ENCODE measurements at places on chromosomes 16 and 17. TPM values are rescaled to one million over a fixed set of nuclear protein-coding genes. Genes with fewer than 3 reads are reported as not detected.
A peak's percentile ranks its signal among the peaks of the same experiment; 100 is the strongest.

Gene CIAO2B
- 254 TPM for total RNA-seq

Gene TBX21
- not detected for total RNA-seq

DNA sequence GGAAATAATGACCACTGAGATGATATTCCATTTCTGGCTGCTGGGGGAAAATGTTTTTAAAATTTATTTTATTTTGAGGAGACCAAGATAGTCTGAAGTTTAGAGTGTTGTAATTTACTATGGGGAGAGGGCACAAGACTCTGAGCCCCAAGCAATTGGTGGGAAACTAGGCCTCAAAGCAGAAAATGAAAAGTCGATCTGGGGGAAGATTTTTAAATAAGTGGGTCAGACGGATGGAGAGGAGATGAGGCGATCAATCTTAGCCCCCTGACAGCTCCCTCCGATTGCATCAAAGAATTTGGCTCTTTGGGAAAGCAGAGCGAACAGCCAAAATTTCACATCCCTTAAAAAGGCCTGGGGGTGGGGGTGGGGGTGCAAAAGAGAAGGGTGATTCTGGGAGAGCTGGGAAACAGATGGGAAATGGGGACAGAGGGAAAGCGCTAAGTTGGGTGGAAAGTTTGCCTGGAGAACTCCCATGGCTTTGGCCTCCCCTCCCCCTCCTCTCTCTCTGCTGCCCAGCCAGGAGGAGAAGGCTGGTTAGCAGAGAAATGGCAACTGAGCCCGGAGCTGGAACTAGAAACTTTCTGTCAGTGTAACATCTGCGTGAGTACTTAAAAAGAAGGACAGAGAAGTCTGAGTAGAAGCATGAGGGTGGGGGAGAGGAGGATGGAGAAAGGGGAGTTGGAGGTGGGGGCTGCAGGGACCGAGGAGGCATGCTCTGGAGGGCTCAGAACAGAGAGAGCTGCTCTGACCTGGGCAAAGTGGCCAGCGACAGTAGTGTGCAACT, 1.4 kb upstream of the HOXB2 start:
- peak; percentile 56 for DNase-seq

DNA sequence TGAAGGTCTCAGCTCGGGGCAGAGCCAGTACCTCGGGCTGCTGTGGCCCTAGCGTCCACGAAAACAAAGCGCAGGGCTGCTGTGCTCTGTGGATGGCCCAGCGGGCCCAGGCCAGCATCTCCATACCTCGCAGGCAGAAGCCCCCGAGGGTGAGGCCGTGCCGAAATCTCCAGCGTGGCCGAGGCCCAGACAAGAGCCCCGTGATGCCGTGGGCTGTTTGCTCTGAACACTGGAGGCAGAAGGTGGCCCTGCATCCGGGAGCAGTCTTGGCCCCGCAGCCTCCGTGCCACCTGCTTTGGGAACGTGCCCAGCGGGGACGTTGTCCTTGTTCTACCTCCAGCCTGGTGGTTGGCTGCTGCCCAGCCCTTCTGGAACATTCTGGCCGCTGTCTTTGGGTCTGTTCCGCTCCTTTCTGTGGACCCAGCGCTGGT, 121.4 kb downstream of the BANP start:
- no peak for DNase-seq

- DNase-seq = no peak
Observed at GRCh38 chr17:19303367-19303776, 59.2 kb downstream of the B9D1 start.

- no peak for DNase-seq
Observed at GRCh38 chr17:37737971-37738370, 6.9 kb downstream of the HNF1B start.

GRCh38 chr16:88793251-88793954, 8.4 kb upstream of the PIEZO1 start:
- DNase-seq = no peak

DNA sequence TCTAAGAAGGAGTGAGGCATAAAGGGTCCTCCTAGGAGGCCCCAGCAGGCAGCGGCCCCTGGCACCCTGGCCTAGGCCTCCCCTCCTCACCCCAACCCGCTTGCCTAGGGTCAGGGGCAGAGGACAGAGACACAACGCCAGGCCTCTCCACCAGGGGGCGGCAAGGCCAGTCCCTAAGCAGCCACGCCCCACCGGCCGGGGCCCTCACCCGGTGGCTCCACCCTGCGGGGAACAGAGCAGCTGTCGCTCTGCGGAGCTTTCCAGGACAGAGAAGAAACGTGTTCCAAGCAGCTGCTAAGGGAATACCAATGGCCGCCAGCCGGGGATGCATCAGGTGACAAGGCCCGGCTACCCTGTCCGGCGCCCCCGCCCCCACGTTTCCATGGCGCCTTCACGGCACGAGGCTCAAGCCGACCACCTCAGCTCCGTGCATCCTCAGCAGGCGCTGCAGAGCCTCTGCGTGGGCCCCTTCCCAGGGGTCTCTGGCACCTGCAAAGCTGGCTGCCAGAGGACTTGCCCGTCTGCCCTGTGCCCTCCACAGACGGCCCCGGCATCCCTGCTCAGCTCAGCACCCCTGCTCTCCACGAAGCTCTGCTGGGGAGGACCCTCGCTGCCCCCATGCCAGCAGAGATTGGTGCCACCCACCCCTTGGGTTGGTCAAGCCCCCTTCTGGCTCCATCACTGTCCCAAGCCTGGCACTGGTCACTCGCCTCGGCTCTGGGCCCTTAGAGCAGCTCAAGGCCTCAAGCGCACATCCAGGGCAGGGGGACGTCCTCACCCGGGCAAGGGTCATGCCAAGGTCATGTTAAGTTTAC, 5.6 kb downstream of the ZNF598 start:
- peak; percentile 67 for DNase-seq

DNA sequence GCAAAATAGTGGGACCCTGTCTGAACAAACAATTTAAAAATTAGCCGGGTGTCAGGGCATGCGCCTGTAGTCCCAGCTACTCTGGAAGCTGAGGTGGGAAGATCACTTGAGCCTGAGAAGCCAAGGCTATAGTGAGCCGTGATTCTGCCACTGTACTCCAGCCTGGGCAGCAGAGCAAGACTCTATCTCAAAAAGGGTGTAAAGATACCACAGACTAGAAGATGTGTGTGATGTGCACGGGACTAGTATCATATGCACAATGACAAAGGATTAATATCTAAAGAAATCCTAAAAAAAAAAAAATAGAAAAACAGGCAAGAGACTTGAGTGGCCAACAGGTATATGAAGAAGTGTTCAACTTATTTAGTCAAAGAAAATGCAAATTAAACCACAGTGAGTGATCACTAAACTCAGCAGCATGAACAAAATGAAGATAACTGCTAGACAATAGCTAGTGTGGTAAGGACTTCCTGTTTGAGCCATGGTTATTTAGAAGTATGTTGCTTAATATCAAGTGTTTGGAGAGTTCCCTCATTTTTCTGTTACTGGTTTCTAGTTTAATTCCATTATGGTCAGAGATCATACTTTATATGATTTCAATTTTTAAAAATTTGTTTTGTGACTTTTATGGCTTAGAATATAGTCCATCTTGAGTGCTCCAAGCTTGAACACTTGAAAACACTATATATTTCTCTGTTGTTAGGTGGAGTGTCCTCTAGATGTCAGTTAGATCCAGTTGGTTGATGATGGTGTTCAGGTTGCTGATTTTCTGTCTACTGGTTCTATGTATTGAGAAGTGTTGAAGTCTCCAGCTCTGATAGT, 14.7 kb upstream of the SLX4 start:
- no peak for DNase-seq

- DNase-seq = peak; percentile 79
Observed at GRCh38 chr17:73343168-73343634, 31.4 kb upstream of the CDC42EP4 start.

GRCh38 chr16:54266363-54266955, 20.1 kb downstream of the IRX3 start:
- DNase-seq = no peak

- no peak for DNase-seq
Observed at GRCh38 chr16:1917665-1918350, 407 bp downstream of the HS3ST6 start.

DNA sequence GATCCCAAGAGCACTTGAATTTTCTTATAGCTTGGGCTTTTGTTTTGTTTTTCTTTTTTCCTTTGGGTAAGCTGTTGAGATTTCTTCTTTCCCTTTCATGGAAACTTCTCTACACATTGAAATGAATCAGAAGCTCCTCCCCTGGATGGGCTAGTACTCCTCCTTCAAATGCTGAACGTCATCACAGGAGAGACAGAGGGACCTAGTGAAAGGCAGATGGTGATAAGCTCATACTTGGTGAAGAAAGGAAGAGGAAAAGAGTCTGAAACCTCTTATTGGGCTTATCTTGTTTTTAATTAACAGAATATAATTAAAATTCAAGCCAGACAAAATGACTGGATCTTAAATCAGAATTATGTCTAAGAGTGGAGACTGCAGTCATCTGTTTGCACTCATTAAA, 147.3 kb downstream of the SNX11 start:
- peak; percentile 6 for DNase-seq

Data from RPMI7951 (cell line).